Activated CD8-positive, alpha-beta memory T cell treated with anti-CD3 and anti-CD28 coated beads for 24 hours (primary cell): ENCODE measurements at places on chromosomes 12 and 14.

DNA sequence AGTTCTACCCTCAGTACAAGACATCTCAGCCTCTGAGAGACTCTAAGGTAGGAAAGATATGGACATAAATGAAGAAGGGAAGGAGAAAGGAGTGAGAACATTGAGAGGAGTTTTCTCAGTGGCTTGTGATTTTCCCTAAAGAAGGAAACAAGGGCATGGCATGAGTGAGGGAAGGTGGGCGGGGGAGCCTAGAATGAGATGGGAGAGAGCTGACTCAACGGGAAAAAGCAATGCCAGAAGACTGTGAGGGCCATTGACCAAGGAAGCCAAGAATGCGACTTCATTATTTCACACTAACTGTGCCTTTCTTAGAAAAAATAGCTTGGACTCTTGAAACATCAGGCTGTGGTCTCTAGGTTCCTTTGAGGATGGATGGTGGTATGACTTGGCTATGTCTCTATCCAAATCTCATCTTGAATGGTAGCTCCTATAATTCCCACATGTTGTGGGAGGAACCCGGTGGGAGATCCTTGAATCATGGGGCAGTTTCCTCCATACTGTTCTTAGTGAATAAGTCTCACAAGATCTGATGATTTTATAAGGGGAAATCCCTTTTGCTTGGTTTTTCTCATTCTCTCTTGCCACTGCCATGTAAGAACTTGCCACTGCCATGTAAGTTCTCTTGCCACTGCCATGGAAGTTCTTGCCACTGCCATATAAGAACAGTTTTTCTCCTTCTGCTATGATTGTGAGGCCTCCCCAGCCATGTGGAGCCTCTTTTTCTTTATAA, 279.6 kb downstream of the NUAK1 start:
- DNase-seq = no peak

DNA sequence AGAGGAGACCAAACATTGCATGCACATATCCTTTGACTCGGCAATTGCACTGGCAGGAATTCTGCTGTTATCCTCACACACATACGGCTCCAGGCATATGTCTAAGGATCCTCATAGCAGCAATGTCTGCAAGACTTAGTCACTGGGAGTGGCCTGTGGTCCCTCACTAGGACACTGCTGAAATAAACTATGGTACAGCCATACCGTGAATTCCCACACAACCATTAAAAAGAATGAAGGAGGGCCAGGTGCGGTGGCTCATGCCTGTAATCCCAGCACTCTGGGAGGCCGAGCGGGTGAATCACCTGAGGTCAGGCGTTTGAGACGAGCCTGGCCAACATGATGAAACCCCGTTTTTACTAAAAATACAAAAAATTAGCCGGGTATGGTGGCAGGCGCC, 105.1 kb downstream of the ZFP36L1 start:
- no peak for DNase-seq

DNA sequence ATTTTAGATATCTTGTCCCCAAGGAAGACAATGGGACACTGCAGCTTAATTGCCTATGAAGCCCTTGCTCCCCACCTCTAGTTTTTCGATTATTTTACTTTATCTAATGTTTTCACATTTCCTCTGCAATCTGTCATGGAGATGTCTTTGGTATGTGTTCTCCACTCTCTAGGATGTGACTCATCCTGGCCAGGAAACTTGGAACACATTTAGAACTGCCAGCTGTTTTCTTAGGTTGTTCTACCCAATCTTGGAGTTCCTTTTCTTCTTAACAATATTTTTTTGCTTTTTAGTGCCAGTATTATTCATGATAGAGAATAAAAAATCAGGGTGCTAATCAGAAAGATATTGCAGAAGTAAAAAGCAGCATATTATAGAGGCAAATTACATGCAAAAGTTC, 101.7 kb upstream of the CLEC14A start:
- no peak for DNase-seq

- DNase-seq = no peak
Measured at GRCh38 chr12:3251691-3252090, 174.5 kb downstream of the TSPAN9 start.

DNA sequence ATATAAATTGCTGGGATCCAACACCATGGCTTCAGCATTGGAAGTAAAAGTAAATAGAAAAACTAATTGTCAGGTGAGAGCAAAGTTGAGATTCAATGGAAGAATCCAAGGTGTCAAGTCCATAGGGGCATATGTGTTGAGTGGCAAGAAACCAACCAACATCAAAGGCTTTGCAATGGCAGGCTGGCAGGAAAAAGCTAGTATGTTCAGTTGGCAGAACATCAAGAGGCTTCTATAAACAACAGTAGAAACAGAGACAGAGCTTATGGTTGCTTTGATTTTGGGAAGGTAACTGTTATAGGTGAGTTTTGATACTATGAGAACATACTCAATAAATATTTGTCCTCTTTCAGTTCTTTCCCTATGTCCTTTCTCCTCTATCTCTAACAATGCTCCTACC, 553.7 kb upstream of the MDGA2 start:
- DNase-seq = no peak

DNA sequence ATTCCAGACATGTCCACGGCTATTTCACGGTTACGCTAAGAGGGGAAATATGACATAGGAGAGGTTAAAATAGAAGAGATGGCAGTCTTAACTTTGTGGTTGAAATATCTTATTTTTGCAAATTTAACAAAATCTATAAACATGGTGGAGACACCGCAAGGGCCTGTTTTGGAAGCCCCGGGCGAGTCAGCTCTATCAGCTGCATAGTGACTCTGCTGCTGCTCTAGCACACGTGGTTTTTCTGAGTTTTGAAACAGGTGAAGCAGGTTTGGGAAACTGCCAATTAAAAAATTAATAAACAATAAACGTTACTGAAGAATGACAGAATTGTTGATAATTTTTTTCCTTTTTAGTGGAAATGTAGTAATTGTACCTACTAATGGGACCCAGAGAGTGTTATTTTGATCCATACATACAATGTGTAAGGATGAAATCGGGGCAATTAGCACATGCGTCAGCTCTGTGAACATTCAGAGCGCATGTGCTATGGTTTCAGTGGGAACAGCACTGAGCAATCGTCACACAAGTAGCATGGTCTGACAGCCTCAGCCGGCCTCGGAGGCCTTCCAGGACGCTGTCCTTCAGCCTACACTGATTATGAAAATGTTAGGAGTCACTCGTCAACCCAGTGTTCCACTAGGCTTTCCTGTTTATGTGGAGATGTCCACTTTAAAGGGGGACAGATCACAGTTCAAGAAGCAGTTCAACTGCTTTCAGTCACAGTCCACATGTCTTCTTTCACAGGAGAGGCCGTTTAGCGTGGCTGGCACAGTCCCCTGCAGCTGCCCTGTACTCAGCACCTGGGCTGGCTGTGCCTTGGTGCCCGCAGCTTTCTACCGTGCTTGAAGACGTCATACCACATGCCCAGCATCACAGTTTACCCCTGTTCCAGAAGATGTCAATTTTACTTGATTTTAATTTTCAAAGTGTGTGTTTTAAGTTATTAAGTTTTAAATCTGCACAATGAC, 51.8 kb downstream of the MOK start:
- no peak for DNase-seq

- no peak for DNase-seq
Measured at GRCh38 chr14:31275731-31276130, 68.1 kb upstream of the HECTD1 start.

DNA sequence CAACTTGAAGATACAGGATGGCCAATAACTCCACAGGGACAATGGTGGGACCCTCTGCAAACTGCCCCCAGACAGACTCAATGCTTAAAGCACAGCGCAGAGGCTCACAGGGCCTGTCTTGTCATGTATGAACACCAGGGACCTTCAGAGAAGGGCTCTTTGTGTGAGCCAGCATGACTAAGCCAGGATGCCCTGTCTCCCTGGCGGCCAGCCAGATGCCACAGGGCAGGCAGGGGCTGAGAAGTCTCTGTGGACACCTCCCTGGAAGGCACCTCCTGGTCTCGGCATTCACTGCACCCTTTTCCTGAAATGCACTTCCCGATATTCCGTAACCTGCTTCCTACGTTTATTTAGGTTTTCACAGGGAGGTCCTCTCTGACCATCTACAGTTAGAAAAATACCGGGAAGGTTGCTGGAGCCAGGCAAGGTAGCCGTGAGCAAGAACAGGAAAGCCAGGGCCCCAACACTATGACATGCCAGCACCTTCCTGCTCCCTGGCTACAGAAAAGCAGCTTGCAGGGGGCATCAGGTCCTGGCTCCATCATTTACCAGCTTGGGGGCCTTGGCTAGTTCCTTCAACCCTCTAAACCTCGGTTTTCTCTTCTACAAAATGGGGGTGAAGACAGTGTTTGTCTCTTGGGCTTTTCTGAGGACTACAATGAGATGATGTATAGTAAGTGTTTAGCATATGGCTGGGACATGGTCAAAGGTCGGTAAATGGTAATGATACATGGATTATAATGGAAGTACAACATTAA, 65.0 kb downstream of the PITPNM2 start:
- DNase-seq = no peak

GRCh38 chr12:30218073-30218472, 434.3 kb upstream of the TMTC1 start:
- DNase-seq = no peak

DNA sequence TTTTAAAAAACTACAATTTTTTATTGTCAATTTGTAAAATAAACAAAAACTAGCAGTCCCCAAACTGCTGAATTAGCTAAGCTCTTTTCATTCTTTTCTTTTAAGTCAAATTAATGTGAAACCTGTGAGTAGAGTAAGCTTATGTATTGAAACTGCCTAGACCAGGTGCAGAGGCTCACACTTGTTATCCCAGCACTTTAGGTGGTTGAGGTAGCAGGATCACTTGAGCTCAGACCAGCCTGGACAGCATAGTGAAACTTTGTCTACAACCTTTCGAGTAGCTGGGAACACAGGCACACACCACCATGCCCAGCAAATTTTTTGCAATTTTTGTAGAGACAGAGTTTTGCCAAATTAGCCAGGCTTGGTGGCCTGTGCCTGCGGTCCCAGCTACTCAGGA, 26.4 kb downstream of the SCFD1 start:
- no peak for DNase-seq

DNA sequence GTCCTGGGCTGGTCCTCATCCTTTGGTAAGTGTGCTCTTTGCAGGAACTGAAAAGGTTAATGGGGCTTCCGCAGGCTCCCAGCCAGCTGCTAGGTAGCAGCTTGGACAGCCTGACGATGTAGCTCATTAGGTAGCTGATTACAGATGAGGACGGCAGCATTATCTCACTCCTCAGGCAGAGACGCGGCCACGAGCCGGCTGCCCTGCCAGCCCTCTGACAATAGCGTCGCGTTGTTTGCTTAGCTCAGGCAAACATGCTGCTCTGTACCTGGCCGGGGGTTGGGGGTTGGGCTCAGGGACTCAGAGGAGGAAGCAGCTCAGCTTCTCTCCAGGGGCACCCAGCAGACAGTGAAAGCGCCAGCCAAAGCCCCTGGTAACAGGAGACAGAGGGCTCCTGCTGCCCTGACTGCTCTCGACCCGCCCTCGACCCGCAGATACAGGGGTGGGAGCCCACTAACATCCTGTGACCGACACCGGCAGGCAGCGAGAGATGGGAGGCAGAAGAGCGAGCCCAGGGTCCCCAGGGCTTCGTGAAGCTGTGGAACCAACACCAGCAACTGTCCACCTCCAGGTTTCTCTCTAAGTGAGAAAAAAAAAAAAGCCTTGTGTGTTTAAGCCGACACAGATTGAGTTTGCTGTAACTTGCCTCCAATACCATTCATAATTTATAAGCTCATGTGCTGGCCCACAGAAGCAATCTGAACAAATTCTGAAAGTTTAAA, 53.4 kb upstream of the DLK1 start:
- DNase-seq = no peak

GRCh38 chr12:84807249-84807648, 105.3 kb downstream of the SLC6A15 start:
- no peak for DNase-seq
